ENCODE measurements at places on chromosomes 5 and 9.
A peak's percentile ranks its signal among the peaks of the same experiment; 100 is the strongest.

GRCh38 chr9:115042781-115043509 lies 75.0 kb downstream of the TNC start:
- peak; percentile 35 for DNase-seq

DNA sequence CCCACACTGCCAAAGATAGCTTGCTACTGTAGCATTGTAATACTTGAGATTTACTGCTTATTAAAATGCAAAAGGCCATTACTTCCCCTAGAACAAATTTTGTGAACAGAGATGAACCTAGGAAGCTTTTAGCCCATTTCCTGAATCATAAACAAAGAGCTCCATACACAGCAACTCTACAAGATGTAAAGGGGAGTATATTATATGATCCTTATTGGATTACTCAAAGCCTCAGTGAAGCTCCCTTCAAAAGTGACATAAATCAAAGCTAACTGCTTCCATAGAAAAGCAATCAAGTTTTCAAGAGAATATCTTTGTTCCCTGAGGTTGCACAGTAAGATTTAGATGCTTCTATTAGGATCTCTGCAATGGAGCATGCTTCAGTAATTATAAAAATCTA lies 629.8 kb downstream of the EFNA5 start:
- DNase-seq: no peak

DNA sequence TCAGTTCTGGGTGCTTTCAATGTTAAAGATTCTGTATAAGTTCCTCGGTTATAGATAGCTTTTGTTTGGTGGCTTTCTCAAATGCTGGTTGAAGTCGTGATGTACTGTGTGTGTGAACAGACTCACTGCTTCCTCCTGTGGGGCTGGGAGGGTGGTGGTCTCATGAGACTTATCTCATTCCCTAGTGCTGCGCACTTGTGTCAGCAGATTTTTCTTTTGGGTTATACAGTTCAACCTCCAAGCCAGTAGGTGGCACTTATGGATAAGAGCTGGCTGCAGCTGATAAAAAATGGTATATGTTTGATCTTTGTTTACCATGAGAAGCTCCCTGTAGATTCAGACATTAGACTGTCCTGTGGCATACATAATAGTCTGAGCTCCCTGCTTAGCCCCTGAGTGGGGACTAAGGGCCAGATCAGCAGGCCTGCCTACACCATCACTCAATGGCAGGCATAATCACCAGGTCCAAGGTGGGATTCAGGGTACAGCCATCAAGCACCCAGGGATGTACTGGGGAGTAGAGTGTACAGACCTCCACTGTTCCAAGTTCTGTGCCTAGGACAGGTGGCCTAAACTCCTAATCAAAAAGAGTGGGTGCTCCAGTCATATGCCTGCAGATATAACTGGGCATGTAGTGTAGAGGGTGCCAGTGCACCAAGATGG lies 174.2 kb downstream of the OXCT1 start:
- no peak for DNase-seq

- DNase-seq: no peak
Measured at GRCh38 chr5:7410936-7411511, 15.1 kb downstream of the ADCY2 start.

DNA sequence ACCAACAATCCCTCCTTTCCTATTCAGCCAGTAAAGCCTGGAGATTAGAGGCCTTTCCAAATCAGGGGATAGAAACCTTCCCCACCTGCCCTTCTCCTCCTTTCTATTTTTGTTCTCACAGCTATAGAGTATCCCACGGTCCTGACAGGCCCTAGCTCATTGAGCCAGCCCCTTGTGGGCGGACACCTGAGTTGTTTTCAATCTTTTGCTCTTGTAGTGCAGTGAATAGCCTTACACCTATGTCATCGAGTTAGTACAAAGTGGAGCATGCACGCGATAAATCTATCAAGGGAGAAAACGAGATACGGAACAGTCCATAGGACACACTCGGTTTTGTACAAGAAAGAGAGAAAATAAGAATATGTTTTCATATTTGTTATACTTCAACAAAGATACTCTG lies 77.2 kb downstream of the TSPAN17 start:
- DNase-seq: no peak

GRCh38 chr5:178730940-178731265 lies 444 bp upstream of the ZNF354A start:
- DNase-seq: no peak

DNA sequence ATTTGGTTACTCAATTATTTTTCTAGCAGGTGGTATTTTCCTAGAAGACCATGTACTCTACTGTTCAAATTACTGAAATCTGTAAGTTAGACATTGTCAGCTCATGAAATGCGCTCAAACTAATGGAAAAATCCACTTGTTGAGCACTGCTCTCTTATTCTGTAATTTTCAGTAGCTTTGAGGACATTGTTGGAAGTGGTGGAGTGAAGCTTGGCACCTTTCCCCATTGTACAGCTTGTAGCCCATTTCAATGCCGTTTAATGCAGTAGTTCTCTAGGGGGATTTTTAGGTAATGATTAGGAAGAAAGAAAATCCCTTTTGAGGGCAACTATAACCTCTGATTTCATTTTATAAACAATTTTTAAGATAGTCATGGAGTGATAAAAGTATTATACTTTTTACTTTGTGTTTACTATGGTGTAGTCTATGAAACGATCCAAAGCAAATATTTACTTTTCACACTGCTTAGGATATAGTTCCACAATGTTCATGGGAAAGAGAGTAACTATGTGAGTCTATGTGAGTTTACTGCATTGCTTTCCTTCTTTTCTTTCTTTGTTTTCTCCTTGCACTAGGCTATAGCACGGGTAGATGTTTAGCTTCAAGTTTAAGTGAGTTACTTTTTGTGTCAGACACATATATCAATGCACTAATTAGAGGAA lies 165.8 kb upstream of the ANKH start:
- no peak for DNase-seq

DNA sequence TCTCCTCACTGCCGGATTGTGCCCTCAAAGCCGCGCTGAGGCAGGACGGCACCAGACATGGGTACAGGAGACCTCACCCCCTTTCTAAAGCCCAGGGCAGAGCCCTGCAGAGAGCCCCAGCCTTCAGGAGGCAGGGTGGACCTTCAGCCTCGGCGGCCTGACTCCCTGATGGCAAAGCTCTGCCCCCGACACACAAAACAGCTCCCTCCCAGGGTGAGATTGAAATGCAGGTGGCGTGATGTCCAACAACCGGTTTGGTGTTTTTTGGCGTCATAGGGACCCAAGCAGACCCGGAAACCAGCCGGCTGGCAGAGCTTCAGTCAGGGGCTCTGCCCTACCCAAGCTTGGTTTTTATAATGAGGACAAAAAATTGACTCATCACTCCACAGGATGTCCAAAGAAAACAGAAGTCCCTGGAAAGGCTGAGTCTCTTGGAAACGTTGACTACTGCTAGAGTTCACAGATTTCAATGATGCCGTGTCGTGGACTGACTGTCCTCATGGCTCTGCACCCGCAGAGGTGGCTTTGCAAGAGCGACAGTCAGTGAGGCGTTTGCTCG lies 275.2 kb upstream of the IRX1 start:
- DNase-seq: no peak

GRCh38 chr9:89865981-89866380 lies 261.2 kb downstream of the GADD45G start:
- no peak for DNase-seq

All from activated T-cell treated with anti-CD3 and anti-CD28 coated beads for 48 hours (primary cell).